Inflammatory macrophage (primary cell): ENCODE measurements at places on chromosomes 13 and 19.

DNA sequence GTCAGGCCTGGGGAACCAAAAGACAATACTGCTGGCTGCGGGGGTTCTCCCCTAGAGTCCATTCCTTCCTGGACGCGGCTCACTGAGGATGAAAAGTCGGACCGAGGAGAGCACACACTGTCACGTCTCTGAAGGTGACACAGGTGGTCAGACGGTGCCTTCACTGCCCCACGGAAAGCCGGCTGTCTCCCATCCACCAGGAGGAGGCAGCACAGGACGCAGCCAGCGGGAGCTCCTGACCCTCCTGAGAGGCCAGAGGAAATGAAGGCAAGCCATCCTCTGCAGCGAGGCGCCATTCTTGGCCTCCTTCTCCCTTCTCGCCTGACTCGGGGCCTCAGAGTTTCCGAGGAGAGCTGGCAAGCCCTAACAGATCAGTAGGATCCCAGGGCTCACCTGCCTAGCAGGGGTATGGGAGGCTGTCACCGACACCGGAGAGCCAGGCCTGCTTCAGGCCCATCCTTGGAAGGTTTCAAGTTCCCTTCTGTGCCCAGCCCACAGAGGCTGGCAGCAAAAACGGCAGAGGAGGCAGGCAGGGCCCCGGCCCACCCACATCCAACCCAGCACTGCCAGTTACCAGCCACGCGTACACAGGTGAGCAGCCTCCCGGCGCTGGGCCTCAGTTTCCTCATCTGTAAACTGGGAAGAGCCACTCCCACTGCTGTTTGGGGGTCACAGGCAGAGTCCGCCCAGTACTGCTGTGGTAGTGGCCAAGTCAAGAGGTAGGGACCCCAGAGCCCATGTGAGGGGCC lies 4.5 kb downstream of the REXO1 start:
- no peak for DNase-seq

GRCh38 chr19:45827459-45828093 lies 12.5 kb upstream of the RSPH6A start:
- DNase-seq = no peak

DNA sequence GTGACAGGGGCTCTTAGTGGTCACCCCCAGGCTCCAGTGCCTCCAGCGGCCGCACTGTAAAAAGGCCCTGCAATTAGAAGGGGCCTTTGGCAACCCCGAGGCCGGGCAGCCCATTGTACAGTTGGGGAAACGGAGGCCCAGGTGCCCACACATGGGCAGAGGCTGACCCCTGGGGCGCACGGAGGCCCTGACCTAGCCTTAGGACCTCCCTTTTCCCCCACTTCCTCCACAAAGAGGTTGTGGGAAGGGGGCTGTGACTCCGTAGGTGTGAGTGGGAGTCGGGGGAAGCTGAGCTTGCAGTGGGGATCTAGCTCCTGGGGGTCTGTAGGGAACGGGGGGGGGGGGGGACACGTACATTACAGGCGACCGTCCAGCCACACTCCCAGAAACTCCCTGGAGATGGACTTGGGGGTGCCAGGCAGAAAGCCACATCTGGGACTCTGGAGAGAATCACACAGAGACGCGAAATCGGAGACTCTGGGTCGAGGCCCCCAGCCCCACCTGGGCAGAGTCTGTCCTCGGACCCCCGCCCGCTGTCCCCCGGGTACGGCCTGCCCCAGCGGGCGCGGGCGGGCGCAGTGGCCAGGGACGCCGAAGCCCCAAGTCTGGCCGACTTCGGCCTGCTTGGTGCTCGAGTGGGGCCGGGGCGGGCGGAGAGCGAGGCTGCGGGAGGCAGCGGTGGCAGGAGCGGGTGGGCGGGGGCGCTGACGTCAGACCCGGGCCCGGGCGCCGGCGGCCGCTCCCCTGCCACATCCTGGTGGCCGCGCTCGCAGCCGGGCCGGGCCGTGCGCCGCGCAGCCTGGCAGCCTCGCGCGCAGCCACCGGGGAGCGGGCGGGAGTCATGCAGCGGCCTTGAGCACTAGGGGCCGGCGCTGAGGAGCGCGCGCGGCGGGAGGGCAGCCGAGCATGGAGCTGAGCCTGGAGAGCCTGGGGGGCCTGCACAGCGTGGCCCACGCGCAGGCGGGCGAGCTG lies at the start of gene ONECUT3:
Gene ONECUT3, plus strand, starts transcription at position 750 of the 972 bp plus-strand sequence. Its CDS starts 157 bp downstream, at position 907.
- no peak for DNase-seq

- no peak for DNase-seq
These were observed 93.2 kb upstream of the SOX1 start for GRCh38 chr13:111973605-111974340.

- no peak for DNase-seq
These were observed 428.7 kb downstream of the NDFIP2 start for GRCh38 chr13:79909644-79910043.

DNA sequence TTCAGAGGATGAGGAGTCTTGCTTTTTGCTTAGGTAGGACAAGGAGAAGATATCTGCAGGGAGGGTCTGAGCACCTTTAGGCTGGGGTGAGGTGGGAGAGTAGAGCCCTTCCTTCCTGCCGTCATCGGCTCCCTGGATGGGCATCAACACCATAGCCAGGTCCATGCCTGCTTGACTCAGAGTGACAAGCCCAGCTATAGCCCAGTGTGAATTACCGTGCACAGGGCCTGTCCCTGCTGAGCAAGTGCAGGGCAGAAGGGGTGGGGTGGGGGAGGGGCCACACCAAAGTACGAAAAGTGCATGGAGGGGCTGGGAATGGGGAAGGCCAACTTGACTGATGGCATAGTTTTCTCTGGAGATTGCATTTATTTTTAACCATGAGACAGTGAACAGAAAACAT lies 30.3 kb upstream of the RNF113B start:
- DNase-seq = no peak

- DNase-seq = peak; percentile 47
These were observed 16.2 kb downstream of the UNC13A start for GRCh38 chr19:17671906-17672305.

- no peak for DNase-seq
These were observed 491 bp downstream of the ZNF525 start for GRCh38 chr19:53365899-53366493.

DNA sequence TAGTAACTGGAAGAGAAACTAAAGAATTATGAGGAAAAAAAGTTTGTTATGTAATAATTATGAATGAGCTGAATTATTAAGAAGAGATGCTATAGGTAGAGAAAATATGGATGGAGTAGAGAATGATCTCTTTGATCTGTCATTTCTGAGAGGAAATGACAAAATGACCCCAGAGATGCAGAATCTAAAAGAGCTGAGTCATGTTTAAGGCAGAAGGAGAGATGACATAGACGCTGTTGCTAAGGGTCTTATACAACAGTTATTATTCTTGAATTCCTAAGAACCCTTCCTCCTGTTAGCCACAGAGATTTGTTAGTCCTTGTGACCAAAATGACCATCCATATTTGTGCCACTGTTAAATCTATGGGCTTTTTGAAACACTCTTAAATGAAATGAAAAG lies 58.3 kb upstream of the FREM2 start:
- DNase-seq = no peak

DNA sequence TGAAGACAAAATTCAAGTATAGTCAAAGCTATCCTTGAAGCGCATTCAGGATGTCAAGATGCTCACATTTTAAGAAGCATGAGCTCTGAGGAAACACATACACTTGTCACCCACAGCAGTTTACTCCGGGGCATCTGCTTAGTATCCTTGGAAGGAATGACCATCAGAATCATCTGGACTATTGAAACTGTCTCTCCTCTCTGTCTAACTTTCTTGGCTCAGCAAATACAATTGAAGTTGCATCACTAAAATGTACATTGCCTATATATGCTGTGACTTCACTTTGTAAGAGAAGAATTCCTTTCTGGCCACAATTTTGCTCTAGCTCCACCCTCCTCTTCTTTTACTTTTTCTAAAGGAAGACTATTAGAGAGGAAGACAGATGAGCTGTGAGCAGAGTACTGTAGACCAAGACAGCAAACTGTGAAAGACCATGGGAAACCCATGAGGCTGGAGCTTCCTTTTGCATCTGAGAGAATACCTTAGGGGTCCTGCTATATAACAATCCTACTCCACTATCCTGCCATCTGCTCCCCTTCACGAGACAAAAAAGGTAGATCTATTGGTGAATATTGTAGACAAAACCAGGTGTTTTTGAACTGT lies 906.3 kb downstream of the PCDH9 start:
- no peak for DNase-seq

DNA sequence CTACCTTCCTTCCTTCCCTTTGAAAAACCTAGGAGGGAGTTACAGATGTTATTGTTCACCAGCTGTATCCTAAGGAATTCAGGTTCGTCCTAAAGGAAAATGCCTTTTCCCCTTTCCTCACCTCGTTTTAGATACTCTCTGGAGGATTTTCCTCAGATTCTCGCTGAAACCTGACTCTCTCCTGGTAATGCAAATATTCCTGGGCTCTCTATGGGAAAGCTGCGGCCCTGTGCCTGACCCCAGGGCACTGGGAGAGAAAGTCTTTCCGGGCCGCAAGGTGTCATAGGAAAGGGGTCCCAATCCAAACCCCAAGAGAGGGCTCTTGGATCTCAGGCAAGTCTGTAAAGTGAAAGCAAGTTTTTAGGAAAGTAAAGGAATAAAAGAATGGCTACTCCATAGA lies 13.1 kb upstream of the OR1M1 start:
- DNase-seq = no peak

DNA sequence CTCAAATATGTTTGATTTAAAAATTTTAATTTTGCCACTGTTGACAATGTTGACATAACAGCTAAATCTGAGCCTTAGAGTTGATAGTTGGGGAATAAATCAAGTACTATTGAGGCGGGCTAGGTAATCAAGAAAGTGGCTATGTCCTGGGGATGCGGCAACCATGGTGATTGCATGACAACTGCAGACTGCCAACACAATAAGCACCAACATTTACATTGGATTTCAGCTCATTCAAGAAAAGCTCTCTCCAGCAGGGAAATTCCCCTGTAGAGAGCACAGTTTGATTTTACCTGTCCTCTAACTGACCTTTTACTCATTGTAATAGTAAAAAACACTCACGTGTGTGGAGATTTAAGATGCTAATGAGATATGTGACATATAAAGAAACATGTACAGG lies 63.1 kb downstream of the ZNF100 start:
- no peak for DNase-seq

- DNase-seq = peak; percentile 34
These were observed 4.0 kb upstream of the HOOK2 start for GRCh38 chr19:12779162-12779993.

DNA sequence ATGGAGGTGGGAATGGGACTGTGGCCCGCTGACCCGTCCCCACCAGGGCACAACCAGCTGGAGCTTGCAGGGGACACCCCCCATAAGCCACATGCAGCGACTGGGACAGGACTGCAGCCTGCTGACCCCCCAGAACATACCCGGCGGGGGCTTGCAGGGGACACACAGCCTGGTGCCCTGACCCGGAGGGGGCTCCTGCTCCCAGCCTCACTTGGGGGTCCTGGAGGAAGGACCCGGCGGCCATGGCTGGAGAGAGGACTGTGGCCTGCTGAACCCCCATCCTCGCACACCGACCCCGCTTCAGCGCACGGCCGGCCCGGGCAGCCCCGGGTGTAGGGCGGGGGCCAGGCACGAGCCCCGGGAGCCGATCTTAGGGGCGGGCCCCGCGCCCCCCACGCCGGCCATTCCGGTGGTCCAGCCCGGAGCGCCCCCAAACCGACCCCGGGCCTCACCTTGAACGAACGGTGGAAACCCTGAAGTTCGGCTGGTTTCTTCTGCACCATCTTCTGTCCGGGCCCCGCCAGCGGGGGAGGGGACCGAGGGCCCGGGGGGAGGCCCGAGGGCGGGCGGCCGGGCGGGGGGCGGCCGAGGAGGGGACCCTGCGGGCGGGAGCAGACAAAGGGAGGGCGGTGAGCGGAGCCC lies 574 bp downstream of the MKNK2 start:
- no peak for DNase-seq

DNA sequence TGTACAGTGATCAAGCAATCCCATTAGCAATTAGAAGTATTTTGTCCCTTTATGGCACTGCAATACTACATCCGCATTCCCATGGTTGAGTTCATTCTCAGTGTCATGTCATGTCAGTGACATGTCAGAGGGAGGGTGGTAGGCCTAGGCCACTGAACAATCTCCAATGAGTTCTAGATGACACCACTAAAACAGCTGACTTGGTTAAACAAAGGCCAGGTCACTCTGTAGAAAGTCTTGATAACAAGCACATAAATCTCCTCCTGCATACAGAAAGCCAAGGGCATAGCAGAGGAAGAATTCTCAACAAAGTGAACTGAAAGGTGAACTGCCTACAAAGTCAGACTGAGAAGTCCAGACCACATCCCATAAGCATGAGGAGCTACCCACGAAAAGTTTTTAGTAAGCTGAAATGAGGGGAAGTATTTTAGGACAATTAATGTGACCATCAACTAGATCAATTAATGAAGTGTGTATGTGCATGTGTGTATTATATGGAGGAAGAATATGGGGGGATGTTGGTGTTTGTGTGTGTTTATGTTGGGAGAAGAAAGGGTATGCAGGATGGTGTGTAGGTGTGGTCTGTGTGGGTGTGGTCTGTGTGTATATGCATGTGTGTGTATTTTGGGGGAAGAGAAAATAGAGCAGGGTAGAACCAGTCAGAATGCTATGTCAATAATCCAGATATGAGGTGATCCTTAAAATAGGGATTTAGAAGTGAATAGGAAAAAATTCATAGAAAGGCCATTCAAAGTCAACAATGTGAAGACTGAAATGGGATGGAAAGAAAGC lies 67.7 kb downstream of the TBC1D4 start:
- no peak for DNase-seq

DNA sequence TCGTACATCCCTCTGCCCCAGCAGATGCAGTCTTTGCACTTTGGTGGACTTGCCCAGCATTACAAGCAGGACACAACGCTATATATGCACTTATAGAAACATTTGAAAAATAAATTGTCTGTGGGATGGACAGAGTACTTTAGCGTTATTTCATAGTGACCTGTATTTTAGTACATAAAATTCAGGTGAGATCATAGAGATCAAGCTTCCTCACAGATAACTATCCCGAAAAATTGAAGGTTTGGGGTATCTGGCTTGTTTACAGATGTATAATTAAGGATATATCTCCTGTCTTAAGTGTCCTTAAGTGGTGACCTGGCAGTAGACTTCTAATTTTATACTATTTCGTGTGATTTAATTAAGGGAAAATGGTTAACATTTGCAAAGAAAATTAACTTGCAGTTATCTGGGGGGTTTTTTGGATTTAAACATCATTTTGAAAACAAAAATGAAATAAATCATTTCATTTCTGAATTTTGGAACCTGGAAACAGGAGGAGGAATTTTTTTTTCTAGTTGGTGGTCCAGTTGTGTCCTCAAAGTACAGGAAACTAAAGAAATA lies 977 bp upstream of the MAB21L1 start:
- DNase-seq = no peak

- DNase-seq = peak; percentile 86
These were observed 58.3 kb downstream of the KLF2 start for GRCh38 chr19:16382775-16383543.

- no peak for DNase-seq
These were observed 44.9 kb downstream of the TEX29 start for GRCh38 chr13:111365149-111366005.

- DNase-seq = no peak
These were observed 820.6 kb upstream of the PCDH9 start for GRCh38 chr13:68050761-68051160.

DNA sequence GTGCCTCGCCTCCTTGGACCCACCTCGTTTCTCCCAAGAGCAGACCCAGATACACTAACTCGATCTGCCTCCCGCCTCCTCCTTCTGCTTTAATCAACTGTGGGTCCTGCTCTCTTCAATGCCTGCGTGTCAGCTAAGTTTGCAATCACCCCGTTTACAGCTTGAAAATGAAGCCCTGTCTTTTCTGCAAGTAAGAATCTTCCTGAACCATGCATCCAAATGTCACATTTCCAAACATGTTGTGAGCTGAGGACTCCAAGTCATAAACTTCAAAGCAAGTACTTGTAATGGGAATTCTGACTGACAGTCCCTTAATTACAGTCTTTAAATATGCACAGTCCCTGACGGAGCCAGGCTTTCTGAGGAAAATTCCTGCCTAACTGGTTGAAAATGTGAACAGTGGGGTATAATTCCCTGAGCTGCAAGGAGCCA lies 154.9 kb upstream of the UQCRFS1 start:
- no peak for DNase-seq
